HFFc6 (cell line): ENCODE measurements at places on chromosomes 4 and X. TPM values are rescaled to one million over a fixed set of nuclear protein-coding genes. Genes with fewer than 3 reads are reported as not detected.

GRCh38 chr4:42750091-42750490 lies 93.2 kb upstream of the ATP8A1 start:
- H3K4me3 ChIP-seq = no peak overlapping the region
- no peaks in the 10 kb centered on the region; the same call in 1 of the 2 replicates for H3K27me3 ChIP-seq
- no peaks in the 10 kb centered on the region for H3K36me3 ChIP-seq

RENBP gene
- 0.99 TPM in 1 of 3 replicates, not detected in the others for total RNA-seq

DNA sequence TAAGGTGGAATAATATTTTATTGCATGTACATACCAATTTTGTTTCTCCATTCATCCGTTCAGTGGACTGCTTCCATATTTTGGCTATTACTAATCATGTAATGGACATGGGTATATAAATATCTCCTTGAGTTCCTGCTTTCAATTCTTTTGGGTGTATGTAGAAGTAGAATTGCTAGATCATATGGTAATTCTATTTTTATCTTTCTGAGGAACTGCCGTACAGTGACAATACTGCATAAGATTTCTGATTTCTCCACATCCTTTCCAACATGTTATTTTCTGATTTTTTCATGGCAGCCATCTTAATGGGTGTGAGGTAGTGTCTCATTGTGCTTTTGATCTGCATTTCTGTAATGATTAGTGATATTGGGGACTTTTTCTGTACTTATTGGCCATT lies 19.2 kb downstream of the ALPK1 start:
- H3K27me3 ChIP-seq = no peaks in the 10 kb centered on the region
- no peak overlapping the region for H3K27ac ChIP-seq
- H3K4me3 ChIP-seq = no peak overlapping the region
- H3K36me3 ChIP-seq = peaks cover 5% of the 10 kb centered on the region; the same call in 1 of the 2 replicates

ADAM29 gene
- total RNA-seq = not detected in 3 replicates
